CD4-positive, alpha-beta T cell treated with Interleukin-6 at 100 ng/mL for 8 hours (primary cell): ENCODE measurements at places on chromosomes 4 and X.

DNA sequence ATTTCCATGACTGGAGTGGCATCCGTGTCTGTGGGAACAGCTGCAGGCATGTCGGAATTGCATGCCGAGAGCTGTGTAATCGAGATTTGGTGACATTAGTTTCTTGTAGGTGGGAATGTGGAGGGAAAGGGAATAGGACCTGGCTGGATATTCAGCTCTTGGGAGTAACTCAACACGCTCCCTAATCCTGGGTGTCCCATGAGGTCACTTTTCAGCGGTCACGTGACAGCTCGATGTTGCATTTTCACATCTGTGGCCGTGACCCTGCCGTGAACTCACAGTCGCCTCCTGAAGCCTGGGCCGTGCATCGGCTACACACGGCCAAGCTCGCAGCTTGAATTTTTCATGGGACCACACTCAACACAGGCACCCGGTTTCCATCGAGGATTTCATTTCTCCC, 25.8 kb upstream of the PSAPL1 start:
- DNase-seq: no peak

- no peak for DNase-seq
Observed at GRCh38 chrX:122091571-122091970, 1044.2 kb downstream of the GLUD2 start.

- DNase-seq: no peak
Observed at GRCh38 chrX:20952180-20952579, 422.0 kb upstream of the CNKSR2 start.

DNA sequence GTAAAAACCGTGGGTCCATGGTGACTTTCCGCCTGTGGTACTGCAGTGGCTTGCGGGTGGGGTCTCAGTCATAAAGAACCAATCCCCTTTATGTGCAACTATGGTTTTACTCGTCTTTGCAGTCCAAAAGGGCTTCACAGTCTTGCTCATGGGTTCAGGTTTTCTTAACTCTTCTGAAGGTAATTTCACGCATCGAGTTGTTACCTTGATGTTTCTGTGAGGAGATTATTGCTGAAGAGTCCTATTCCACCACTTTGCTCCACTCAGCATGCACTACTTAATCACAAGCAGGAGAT, 41.5 kb downstream of the F8 start:
- no peak for DNase-seq
